Activated CD4-positive, alpha-beta T cell treated with anti-CD3 and anti-CD28 coated beads, Interleukin-2, amount 10 ng/mL, durations not matched to agents 24 days and 14 days (primary cell): ENCODE measurements at places on chromosomes 5 and 9.

DNA sequence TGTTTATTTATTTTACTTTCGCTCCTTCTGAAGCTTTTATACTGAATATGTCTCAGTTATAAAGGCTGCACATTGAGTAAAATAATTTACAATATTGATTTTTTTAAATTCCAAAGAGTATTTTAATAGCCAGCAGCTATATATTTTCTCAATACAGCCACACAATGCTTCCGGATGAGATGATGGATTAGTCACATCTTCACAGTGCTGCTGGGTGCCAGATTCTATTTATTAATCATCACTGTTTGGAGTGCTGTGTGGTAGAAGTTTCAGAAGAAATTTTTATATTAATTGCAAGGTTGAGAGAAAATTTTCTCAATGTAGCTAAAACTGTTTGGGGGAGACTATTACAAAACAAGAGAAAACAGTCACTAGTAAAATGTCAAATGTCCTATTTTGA, 989.8 kb downstream of the TLE4 start:
- no peak overlapping the region for H3K27ac ChIP-seq
- DNase-seq: no peak
- no peaks in the 10 kb centered on the region for H3K27me3 ChIP-seq
- H3K36me3 ChIP-seq: no peaks in the 10 kb centered on the region
- no peak overlapping the region for H3K4me3 ChIP-seq

- H3K36me3 ChIP-seq: peaks cover 40% of the 10 kb centered on the region
- peak; percentile 96 for DNase-seq
- peak within 1 kb of the TSS; percentile 85 for H3K27ac ChIP-seq
- peaks cover 2% of the 10 kb centered on the region for H3K27me3 ChIP-seq
- H3K4me1 ChIP-seq: peaks cover 42% of the 10 kb centered on the region
Measured at GRCh38 chr9:127937388-127938297, at the start of gene DPM2. TSS of gene DPM2 (minus strand) at chr9:127937854. CDS start at chr9:127937820, 34 bp downstream.

DNA sequence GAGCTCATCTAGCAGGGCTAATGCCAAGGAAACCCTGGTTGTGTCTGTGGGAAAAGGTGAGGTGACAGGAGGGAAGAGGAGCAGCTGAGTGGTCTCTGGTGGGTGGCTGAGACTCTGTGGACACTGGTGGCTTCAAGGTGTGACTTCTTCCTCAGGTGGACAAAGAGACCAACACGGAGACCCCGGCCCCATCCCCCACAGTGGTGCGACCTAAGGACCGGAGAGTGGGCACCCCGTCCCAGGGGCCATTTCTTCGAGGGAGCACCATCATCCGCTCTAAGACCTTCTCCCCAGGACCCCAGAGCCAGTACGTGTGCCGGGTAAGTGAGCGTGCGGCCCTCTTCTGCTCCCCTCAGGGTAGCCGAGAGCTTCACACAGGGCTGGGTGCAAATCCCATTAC, 31.1 kb upstream of the RARS1 start:
- no peak overlapping the region for H3K27ac ChIP-seq
- H3K27me3 ChIP-seq: peaks cover 3% of the 10 kb centered on the region
- no peaks in the 10 kb centered on the region for H3K36me3 ChIP-seq
- no peak overlapping the region for H3K4me3 ChIP-seq
- DNase-seq: no peak

DNA sequence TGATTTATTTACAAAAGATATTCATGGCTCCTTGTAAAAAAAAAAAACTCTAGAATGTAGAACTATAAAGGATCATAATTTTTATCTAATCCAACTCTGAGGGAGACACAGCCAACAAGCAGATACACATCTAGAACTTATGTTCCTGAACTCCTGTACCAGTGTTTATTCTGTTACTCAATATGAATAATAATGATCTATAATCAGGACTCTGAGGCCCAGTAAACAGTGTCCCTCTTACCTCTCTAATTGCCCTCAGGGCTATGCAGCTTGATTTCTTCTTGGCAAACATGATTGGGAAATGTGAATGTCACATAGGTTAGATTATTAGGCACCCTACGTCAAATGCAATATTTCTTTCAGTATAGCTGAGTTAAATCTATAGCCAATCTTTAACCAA, 391.6 kb upstream of the RPS23 start:
- DNase-seq: no peak
- H3K4me1 ChIP-seq: peaks cover 5% of the 10 kb centered on the region
- peaks cover 27% of the 10 kb centered on the region for H3K36me3 ChIP-seq
- peaks cover 2% of the 10 kb centered on the region for H3K27me3 ChIP-seq
- no peak overlapping the region for H3K4me3 ChIP-seq

DNA sequence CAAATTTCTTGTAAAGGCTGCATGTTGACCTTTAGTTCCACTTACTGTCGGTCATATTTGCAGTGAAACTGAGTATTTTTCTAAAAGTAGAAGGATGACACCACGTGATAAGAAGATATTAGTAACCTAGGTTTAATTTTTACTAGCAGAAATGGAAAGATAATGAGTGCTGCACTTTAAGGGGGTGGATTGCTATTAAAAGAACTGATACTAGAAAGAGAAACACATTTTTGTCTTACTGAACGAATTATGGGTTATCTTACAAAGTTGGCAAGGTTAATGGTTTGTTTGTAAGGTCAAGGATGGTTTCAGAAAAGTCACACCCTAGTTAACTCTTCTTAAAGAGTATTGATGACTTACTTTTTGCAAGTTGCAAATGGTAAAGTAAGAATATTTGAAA, 2.4 kb downstream of the MACIR start:
- peaks cover 23% of the 10 kb centered on the region for H3K4me1 ChIP-seq
- H3K36me3 ChIP-seq: peaks cover 3% of the 10 kb centered on the region
- H3K27me3 ChIP-seq: peaks cover 5% of the 10 kb centered on the region
- no peak overlapping the region for H3K27ac ChIP-seq
- DNase-seq: no peak
- H3K4me3 ChIP-seq: peak overlapping the region; percentile 49

DNA sequence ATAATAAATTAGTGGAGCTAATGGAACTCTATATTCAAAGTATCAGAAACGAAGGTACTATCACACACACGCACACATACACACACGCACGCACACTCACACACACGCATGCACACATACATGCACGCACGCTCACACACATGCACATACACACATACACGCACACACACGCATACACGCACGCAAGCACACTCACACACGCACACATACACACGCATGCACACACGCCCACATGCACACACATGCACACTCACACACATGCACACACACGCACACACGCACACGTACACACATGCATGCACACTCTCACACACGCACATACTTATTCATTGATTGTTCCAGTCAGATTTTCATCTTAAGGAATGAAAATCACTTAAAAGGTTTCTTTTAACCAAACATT, 69.8 kb upstream of the ICE1 start:
- H3K4me1 ChIP-seq: peaks cover 3% of the 10 kb centered on the region
- no peaks in the 10 kb centered on the region for H3K36me3 ChIP-seq
- no peak for DNase-seq
- no peak overlapping the region for H3K27ac ChIP-seq
- no peak overlapping the region for H3K4me3 ChIP-seq
